ENCODE measurements at places on chromosomes 16 and 17.

DNA sequence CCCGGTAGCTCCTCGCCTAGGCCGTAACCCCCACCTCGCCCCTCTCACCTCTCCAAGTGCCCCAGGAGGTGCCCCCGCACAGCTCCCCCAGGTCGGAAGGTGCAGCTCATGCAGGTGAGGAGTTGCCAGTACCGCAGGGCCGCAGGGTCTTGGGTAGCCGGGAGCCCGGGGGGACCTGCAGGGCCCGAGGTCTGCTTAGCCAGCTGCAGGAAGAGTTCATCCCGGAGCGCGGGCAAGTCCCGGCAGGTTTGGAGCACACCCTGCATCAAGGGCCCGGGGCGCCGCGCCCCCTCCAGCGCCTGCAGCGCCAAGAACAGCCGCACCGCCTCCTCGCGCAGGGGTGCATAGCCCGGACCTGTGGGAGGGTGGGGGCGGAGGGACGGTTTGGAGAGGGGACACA is 4.8 kb downstream of the PLEKHH3 start:
- DNase-seq, result no peak

- DNase-seq, result no peak
These were observed 33.1 kb downstream of the PMP22 start for GRCh38 chr17:15231851-15232516.

GRCh38 chr17:71392715-71393567 is 727.9 kb upstream of the SOX9 start:
- peak; percentile 86 for DNase-seq

DNA sequence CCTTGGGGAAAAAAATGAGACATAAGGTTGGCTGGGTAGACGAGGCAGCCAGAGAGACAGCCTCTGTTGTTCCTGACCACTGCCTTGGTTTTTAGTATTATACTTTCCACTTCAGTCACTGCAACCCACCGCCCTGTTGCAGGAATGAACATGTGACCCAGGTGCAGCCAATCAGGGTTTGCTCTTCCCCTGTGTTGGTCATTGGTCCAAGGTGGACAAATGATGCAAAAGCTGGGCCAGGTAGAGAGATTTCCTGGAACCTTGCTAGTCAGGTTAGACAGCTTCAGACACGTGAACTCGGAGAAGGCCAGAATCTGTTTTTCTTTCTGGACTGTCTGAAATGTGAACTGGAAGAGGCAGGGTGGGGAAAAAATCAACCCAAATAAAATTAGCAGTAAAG is 452.4 kb upstream of the RBFOX1 start:
- DNase-seq, result no peak

GRCh38 chr17:39700148-39700987 is 504 bp downstream of the ERBB2 start:
- DNase-seq, result peak; percentile 16

DNA sequence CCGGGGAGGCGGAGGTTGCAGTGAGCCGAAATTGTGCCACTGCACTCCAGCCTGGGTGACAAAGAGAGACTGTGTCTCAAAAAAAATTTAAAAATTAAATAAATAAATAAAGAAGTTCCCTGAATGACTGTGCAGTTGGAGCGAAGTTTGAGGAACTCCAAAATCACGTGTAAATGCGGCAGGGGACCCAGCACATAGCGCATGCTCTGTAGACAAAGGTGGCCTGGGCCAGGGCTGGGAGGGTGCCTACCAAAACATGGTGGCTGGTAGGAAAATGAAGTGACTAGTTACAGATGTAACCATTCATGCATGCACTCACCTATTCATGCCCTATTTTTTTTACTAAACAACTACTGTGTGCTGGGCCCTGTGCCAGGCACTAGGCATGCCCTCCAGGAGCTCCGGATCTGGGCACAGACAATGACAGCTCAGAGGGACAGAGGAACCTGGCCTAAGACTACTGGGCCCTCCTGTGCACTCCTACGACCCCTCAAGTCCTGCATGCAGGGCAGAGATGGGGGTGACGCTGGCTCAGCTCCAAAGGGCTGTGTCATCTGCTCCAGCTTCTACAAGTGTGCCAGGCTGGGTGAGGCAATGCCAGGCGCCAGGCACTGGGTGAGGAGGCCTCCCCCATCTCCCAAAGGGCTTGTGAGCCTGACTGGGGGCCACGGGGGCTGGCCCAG is 65.3 kb downstream of the RMI2 start:
- no peak for DNase-seq

- no peak for DNase-seq
These were observed 28.4 kb upstream of the MRTFB start for GRCh38 chr16:14042706-14043105.

- DNase-seq, result no peak
These were observed 17.5 kb downstream of the NDUFAF8 start for GRCh38 chr17:81256616-81257015.

DNA sequence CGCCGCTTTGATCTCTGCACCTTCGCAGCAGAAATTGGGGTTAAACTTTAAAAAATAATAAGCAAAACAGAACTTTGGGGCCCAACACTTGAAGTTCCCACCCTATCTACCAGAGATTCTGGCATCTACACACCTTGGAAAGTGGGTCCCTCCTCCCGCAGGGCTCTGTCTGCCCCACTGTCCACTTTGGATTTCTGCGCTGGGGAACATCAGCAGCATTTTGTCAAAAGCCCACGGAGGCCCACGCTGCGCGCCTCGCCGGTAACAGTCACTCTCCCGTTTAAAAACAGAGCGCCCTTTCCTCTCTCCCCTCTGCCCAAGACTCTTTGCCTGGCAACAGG is 725 bp upstream of the WNT9B start:
- DNase-seq, result no peak

DNA sequence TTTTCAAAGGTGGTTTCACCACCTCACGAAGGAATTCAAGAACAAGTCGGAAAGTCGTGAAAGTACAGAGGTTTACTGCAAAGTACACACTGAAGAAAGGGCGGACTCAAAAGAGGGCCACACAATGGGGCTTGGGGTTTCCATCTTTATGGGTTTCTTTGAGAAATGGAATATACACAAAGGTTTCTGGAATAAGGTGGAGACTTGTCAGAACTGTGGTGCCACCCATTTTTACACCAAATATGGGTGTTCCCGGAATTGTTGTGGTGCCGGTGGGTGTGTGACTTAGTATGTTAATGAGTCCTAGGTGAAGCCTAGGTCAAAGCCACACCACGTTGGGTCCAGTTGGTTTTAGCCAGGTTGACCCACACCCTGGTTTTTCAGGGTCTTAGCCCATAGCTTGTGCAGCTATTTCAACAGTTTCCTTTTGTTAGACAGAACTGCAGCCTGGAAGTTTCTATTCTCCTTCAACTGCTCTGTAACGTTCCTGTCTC is 567 bp upstream of the GCSH start:
- DNase-seq, result no peak

GRCh38 chr17:17509601-17510425 is 13.6 kb upstream of the RASD1 start:
- DNase-seq, result no peak

GRCh38 chr16:71771571-71771970 is 37.1 kb downstream of the AP1G1 start:
- DNase-seq, result no peak

- DNase-seq, result no peak
These were observed 4.1 kb downstream of the PRCD start for GRCh38 chr17:76543826-76544545.

DNA sequence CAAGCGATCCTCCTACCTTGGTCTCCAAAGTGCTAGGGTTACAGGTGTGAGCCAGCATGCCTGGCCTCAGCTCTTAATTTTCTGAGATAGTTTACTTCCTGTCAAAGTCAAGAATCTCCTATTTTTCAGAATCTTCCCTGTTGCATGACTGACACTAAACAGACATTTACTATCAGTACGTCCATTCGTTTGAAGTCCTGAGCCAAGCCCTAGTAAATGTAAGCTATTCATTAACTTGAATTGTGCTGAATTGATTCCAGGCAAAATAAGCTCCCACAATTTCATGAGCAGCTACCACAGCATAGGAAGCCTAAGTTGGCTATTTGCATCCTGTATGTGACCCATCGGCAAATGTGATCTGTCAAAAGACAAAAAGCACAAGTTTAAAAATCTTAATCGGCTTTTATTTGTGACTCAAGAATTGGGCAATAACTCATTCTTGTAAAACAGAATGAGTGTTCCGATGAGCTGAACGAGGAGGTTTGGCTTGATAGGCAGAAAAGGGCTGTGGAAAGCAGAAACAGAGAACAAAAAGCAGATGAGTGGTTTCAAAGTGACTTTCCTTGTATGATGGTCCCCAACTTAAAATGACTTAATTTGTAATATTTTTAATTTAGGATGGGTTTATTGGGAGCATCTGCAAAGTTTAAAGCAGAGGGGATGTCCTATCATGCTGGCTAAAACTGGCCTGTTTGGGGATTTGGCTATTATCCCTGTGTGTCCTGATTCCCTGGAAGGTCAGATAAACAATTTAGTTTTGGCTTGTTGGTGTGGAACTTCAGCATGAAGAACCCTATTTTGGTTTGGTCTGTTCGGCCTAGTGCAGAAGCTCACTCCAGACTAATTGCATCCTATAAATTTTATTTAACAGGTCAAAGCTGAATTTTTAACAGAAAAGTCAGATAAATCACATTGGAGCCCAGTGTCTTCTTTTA is 14.2 kb downstream of the RNF112 start:
- DNase-seq, result no peak

DNA sequence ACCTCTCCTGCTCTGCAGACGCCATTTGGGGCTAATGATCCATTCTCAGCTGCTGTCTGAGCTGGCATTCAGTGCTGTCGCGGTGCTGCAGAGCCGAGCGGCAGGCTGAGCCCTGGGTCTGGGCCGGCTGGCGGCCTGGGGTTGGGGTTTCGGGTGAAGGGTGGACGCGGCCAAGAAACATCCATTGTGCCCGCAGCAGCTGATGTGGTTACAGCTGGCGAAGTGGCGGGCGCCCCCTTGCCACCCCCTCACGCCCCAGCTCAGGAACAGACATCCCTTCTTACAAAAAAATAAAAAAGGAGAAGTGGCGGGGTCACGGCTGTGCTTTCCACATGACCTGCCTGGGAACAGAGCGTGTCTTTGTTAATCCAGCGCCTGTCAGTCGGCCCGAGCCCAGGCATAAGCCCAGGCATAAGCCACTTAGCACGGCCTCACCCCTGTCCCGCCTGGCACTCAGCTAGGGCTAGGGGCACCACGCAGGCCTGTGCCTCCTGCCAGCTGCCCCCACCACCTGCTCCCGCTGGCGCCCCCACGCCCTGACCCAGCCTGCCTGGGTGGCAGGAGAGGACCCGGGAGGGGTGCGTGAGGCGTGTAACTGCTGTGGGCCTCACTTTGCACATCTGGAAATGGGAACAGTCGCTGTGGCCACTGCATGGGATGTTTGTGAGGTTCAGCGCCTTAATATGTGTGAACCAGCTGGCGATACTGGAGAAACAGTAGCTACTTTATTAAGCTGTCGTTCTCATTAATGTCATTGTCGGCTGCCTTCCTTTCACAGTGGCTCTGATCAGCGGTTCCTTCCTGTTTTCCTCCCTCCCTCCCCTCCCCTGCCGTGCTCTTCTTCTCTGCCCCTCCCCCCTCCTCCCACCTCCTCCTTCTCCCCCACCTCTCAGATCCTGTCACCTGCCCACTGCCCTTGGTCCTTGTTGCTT is 197.7 kb upstream of the CIBAR2 start:
- DNase-seq, result no peak

DNA sequence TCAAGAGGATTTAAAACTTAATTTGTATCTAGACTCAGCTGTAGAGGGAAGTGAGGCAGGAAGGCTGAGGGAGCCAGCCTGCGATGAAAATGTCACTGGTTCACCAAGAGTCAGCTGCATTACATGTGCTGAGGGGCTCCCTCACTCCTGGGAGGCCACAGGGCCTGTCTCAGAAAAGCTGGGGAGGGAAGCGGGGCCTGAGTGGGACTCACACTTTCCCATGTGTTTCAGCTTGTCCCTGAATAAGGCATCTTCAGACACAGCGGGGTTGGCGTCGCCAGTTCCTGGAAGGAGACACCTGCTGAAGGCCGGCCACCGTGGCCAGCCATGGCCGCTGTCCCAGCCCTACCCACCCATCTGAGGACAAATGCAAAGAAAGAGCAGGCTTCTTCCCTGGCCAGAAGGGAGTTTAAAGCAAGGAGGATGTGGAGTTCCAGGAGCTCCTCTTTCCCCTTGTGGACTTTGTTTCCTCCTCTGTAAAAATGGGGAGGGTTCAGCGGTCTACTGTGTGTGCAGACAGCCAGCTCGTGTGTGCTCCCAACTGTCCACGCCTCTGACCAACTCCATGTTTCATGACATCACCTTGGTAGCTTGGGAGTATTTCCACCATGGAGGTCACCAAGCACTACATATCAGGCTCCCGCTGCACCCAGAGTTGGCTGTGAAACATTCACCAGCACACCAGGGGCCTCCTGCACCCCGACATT is 19.2 kb upstream of the MRPS23 start:
- no peak for DNase-seq

GRCh38 chr17:70172923-70173322 is 3.6 kb downstream of the KCNJ2 start:
- DNase-seq, result peak; percentile 39

GRCh38 chr17:39793301-39793872 is 55.6 kb downstream of the GRB7 start:
- DNase-seq, result no peak

DNA sequence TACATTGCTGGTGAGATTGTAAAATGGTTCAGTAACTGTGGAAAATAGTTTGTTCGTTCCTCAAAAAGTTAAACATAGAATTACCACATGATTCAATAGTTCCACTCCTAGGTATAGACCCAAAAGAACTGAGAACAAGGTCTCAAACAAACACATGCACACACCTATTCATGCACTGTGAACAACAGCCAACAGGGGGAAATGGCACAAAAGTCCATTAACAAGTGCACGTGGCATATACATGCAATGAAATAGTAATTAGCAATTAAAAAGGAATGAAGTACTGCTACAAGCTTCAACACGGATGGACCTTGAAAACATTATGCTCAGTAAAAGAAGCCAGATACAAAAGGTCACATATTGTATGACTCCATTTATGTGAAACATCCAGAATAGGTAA is 23.8 kb downstream of the SDK2 start:
- DNase-seq, result no peak

GRCh38 chr16:68737046-68737729 is at the start of gene CDH1:
CDH1 (plus strand) TSS chr16:68737292; CDS start chr16:68737416, 124 bp downstream.
- DNase-seq, result no peak

GRCh38 chr17:71472809-71473789 is 647.7 kb upstream of the SOX9 start:
- peak; percentile 62 for DNase-seq

GRCh38 chr16:27313422-27314160 is at the start of gene IL4R:
IL4R (plus strand) TSS chr16:27313974; CDS start chr16:27340204, 26,230 bp downstream.
- peak; percentile 37 for DNase-seq

DNA sequence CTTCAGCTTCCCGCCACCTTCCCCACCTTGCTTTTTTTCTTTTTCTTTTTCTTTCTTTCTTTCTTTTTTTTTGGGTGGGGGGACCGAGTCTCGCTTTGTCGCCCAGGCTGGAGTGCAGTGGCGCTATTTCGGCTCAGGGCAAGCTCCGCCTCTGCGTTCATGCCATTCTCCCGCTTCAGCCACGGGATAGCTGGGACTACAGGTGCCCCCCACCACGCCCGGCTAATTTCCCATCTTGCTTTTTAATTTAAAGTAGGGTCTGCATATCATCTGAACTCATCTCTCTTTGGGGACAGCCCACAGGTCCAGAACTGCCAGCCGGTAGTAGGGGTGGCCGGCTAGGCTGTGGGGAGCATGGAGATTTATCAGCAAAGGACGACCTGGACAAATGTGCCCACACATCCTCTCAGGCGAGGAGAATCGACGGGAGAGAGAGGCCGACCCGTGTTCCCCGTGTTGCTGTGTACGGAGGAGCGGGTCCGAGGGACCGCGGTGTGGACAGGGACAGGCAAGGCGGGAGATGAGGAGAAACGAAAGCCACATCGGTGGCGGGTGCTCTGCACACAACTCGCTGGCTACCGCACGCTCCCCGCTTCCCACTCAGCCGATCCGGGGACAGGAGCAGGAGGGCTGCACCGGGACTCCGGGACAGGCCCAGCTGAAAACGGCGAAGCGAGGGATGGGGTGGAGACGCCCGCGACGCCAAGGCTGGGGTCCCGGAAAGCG is 2.4 kb downstream of the MT1M start:
- DNase-seq, result no peak

All from fibroblast of skin of abdomen (primary cell).